ENCODE measurements at places on chromosomes 6 and 20.
A peak's percentile ranks its signal among the peaks of the same experiment; 100 is the strongest.

DNA sequence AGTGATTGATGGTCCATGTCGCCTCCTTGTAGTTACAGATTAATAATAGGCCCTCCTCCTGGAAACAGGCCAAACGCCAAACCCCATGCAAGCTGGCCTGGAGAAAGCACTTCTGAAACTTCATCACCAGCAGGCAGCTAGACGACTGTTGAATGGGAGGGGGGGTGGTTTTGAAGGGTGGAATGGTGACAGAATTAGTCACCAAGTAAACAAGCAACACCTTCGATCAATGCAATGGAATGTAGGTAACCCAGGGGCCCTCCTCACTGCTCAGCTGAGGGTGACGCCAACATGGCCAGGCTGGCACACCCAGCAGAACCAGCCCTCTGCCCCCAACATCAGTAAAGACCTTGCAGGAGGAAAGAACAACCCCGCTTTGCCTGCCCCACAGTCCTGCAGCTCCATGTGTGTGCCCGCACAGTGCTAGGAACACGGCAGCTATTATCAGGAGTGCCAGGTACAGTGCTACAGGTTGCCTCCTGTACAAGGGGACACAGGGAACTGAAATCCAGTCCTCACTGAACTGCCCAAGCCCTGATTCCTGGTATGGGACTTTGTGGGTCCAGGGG lies 2.7 kb downstream of the BCAS1 start:
- no peak for DNase-seq

DNA sequence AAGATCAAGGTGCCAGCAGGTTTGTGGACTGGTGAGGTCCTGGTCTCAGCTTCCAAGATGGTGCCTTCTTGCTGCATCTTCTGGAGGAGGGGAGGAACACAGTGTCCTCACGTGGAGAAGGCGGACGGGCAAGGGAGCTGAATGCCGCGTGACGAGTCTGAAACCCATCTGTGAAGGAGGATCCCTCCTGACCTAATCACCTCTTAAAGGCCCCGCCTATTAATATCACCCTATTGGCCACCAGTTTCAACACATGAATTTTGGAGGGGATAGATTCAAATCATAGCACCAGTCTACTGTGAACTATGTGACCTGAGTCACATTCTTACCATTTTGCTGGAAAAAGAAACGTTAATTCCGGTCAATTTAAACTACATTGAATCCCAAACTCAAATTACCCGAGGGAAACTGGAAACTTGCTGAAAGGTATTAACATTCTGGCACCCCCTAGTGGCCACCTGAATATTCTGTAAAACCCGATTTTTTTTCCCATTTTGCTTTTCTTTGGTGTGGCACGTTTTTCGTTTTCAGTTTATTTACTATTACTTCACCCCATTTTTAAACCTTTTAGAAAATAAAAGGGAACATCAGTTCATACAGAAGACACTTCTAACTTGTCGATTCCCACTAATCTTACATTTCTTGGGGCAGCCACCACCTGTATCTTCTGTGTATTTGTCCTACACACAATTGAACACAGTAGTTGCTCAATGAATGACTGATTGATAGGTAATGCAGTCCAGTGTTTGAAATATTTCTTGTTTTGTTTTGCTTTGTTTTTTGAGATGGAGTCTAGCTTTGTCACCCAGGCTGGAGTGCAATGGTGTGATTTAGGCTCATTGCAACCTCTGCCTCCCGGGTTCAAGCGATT lies 17.9 kb upstream of the CCDC170 start:
- DNase-seq, result peak; percentile 24

DNA sequence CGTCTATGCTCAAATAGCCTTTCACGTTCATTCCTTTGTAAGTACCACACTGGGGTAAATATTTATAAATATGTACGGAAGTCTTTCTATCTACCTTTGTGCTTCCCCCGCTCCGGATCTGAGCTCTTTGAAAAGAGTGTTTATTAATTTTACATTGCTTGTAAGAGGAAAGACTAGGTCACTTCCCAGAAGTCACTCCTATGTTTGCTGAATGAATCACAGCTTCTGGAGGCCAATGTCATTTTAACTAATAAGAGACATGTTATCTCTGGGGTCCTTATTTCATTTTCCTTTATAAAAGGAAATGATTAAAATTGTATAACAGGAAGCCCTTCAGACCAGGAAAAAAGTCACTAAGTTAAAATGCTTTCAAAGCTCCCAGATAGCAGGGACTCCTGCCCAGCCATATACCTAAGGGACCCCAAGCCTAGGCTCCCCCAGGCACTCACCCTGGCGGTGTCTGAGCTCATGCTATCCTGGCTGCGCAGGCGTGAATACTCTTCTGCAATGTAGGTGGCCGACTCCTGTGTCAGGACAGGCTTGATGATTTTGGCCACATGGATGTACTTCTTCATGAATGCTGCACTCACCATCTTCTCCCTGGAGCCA lies 12.6 kb downstream of the MCM3 start:
- DNase-seq, result no peak

DNA sequence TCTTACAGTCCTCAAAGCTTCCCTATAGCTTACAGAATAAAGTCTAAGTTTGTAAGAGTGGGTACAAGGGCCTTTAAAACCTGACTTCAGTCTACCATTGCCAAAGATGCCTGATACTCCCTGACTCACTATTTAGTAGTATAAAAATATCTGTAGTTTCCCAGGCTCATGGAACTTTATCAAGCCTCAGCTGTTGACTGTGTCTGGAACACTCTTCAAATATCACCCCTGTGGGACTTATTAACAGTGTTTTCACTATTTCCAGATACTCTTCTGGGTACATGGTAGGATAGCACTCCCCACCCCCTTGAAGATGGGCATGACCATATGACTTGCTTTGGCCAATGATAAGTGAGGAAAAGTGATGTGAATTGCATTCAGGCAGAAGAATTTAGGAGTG lies 105.3 kb upstream of the TENT5A start:
- no peak for DNase-seq

GRCh38 chr20:12700701-12701100 lies 308.1 kb upstream of the SPTLC3 start:
- no peak for DNase-seq

DNA sequence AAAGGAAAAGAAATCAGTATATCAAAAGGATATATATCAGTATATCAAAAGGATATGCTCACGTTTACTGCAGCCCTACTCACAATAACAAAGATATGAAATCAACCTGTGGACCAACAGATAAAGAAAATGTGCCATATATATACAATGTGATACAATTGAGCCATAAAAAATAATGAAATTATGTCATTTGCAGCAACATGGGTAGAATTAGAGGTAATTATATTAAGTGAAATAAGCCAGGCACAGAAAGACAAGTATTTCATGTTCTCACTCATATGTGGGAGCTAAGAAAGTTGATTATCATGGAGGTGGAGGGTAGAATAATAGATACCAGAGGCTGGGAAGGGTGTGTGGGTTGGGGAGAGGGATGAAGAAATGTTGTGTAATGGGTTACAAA lies 102.9 kb upstream of the MARCKS start:
- DNase-seq, result no peak

GRCh38 chr6:168180548-168181011 lies 101.6 kb upstream of the FRMD1 start:
- no peak for DNase-seq

DNA sequence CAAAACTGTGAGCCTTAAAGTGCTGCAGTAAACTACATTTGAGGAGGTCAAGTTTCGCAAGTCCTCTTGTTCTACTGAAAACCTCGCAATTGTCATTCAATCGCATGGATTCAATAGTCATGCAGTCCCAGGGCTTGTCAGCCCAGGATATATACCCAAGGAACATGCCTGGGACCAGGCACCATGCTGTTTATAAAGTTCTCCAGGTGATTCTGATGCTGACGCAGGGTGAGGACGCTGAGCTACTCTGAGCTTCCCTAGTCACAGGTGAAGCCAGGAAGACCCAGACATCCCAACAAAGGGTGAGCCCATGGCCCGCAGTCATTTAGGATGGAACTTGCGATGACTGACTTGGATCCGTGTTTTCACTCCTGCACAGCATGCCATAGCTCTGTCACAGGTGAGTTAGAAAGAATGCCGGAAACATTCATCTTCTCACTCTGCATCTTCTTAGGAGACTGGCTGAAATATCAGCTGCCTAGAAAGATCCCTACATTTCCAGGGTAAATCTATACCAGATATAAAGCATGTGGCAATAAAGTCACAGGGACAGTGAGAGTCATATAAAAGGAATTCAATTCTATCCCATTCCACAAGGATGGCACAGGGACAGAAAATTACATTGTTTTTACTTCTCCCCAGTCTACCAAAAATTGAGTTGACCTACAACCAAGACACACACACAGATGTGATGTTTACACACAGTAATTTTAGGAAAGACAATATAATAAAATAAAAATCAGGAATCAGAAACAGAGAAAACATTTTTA lies 27.0 kb upstream of the SSTR4 start:
- no peak for DNase-seq
